ENCODE measurements at places on chromosomes 7 and 10. TPM values are rescaled to one million over a fixed set of nuclear protein-coding genes. Genes with fewer than 3 reads are reported as not detected.

- DNase-seq: no peak
- H3K4me3 ChIP-seq: no peak overlapping the region
- no peaks in the 10 kb centered on the region for H3K36me3 ChIP-seq
- H3K4me1 ChIP-seq: no peaks in the 10 kb centered on the region
Observed at GRCh38 chr10:9824631-9825071, 1193.0 kb upstream of the CELF2 start.

GRCh38 chr10:59945590-59945989, 39.2 kb upstream of the CCDC6 start:
- DNase-seq: no peak
- H3K4me1 ChIP-seq: no peaks in the 10 kb centered on the region
- H3K27ac ChIP-seq: no peak overlapping the region

- H3K4me3 ChIP-seq: no peak overlapping the region
- no peaks in the 10 kb centered on the region for H3K36me3 ChIP-seq
- no peak overlapping the region for H3K27ac ChIP-seq
- DNase-seq: no peak
Observed at GRCh38 chr10:93397020-93397419, 85.1 kb downstream of the MYOF start.

- no peak for DNase-seq
- H3K4me3 ChIP-seq: no peak overlapping the region
- H3K36me3 ChIP-seq: no peaks in the 10 kb centered on the region
- no peaks in the 10 kb centered on the region for H3K4me1 ChIP-seq
Observed at GRCh38 chr10:10967029-10967428, 50.6 kb upstream of the CELF2 start.

DNA sequence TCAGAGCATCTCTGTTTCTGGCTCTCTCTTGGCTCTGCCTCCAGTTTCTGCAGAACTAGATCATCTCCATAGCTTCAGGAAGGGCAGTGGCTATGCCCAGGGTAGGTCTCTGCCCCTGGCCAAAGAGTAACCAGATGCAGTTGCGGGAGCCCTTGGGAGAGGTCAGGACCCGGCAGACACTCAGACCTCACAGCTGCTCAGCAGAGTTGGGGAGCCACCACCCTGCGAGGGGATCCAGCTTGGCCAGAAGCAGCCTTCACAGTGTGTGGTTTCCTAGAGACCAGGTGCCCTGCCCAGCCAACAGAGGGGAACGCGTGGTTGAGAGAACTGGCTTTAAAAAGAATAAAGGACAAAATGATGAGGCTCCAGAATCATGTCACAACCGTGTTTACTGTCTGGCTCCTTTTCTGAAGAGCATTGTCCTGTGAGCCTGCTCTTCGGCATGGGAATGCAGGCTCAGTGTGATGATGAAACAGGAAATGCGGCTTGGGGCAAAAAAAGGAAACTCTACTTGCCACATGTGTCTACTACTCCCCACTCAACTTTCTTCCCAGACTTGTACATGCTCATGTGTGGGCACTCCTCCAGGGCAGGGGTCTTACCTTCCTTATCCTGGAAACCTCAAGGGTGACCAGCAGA, 243.1 kb downstream of the INHBA start:
- no peak overlapping the region for H3K4me3 ChIP-seq
- DNase-seq: no peak
- no peaks in the 10 kb centered on the region for H3K4me1 ChIP-seq
- H3K27ac ChIP-seq: no peak overlapping the region
- H3K27me3 ChIP-seq: no peaks in the 10 kb centered on the region

- no peaks in the 10 kb centered on the region for H3K4me1 ChIP-seq
- H3K27ac ChIP-seq: no peak overlapping the region
- H3K27me3 ChIP-seq: no peaks in the 10 kb centered on the region
- no peak overlapping the region for H3K4me3 ChIP-seq
- H3K36me3 ChIP-seq: no peaks in the 10 kb centered on the region
Observed at GRCh38 chr7:97280950-97281349, 163.5 kb downstream of the SDHAF3 start.

- no peaks in the 10 kb centered on the region for H3K36me3 ChIP-seq
- H3K27me3 ChIP-seq: no peaks in the 10 kb centered on the region
Observed at GRCh38 chr7:111006691-111007090, 84.2 kb upstream of the LRRN3 start.

DNA sequence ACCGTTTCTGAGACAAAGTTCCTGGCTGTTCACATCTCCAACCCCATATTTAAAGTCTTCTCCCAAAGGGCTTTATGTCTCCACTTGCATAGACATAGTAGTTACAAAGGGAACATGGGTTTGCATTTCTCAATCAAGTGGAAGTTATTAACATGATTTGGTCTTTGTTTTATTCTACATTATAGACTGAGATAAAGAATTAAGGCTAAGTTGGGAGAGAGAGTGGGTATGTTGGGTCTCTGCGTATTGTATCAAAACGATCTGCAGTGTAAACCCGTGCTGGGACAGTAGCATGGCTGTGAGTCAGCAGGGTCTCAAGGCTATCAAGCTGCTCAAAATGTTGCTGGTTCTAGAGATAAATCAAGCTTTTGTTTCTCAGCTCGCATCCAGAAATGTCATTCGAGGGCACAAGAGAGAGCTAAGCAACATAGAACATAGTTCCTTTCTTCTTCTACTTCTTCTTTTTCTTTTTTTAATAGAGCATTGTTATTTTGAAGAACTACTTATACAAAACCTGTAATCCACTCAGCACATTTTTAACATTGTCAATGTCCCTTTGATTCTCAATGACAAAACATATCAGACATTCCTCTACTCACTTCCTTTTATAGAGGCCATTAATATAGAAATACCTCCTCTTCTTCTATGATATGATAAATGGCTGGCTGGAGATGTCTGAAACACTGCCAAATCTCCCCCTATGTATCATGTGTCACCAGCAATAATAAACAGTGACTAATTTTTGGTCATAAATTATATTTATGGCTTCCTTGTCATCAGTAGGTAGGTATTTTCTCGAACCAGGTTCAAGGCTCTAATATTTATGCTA, 34.5 kb upstream of the RHOBTB1 start:
- H3K36me3 ChIP-seq: no peaks in the 10 kb centered on the region
- no peaks in the 10 kb centered on the region for H3K4me1 ChIP-seq
- no peak for DNase-seq
- H3K27ac ChIP-seq: no peak overlapping the region

- peaks cover 41% of the 10 kb centered on the region for H3K36me3 ChIP-seq
- peak overlapping the region; percentile 25 for H3K27ac ChIP-seq
- H3K27me3 ChIP-seq: no peaks in the 10 kb centered on the region
- peak overlapping the region; percentile 68 for H3K4me3 ChIP-seq
- peaks cover 41% of the 10 kb centered on the region for H3K4me1 ChIP-seq
Observed at GRCh38 chr10:70600512-70601395, 1.8 kb downstream of the PRF1 start.

- no peak overlapping the region for H3K4me3 ChIP-seq
- H3K36me3 ChIP-seq: peaks cover 92% of the 10 kb centered on the region
- DNase-seq: no peak
- H3K27me3 ChIP-seq: no peaks in the 10 kb centered on the region
- no peak overlapping the region for H3K27ac ChIP-seq
Observed at GRCh38 chr7:103317009-103317408, 19.8 kb downstream of the PMPCB start.

- no peaks in the 10 kb centered on the region for H3K36me3 ChIP-seq
- H3K27me3 ChIP-seq: no peaks in the 10 kb centered on the region
- peak overlapping the region; percentile 58 for H3K4me3 ChIP-seq
- DNase-seq: no peak
- H3K27ac ChIP-seq: no peak overlapping the region
Observed at GRCh38 chr7:92631067-92631849, 41.1 kb upstream of the FAM133B start.

GRCh38 chr7:122887848-122888247, 1.6 kb upstream of the CADPS2 start:
- no peak overlapping the region for H3K4me3 ChIP-seq
- H3K27ac ChIP-seq: no peak overlapping the region
- H3K27me3 ChIP-seq: peaks cover 16% of the 10 kb centered on the region
- peaks cover 6% of the 10 kb centered on the region for H3K4me1 ChIP-seq
- no peaks in the 10 kb centered on the region for H3K36me3 ChIP-seq

DNA sequence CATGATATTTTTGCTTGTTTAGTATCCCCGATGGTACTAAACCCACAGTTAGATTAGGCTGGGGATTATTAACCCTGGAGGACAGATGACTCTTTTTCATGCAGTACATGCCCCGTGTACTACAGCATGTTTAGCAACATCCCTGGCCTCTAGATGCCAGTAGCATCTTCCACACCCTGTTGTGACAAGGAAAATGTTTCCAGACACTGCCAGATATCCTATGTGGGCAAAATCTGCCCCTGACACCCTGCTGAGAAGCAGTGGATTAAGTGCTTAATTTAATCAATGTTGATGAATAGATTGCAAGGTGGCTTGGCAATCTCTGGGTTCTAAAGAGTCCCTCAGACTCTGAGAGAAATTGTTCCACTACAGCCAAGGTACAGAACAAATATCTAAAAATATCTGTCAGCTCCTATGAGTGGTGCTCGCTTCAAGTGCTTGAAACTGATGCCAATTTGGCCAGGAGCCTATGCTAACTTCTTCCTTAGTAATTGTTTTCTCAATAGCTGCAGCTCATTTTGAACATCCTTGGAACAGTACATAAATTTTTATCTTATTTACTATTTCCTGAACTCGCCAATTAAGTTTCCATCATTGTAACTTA, 247.0 kb downstream of the SORCS1 start:
- no peak overlapping the region for H3K4me3 ChIP-seq
- no peaks in the 10 kb centered on the region for H3K36me3 ChIP-seq
- H3K27ac ChIP-seq: no peak overlapping the region
- no peaks in the 10 kb centered on the region for H3K4me1 ChIP-seq
- DNase-seq: no peak

DNA sequence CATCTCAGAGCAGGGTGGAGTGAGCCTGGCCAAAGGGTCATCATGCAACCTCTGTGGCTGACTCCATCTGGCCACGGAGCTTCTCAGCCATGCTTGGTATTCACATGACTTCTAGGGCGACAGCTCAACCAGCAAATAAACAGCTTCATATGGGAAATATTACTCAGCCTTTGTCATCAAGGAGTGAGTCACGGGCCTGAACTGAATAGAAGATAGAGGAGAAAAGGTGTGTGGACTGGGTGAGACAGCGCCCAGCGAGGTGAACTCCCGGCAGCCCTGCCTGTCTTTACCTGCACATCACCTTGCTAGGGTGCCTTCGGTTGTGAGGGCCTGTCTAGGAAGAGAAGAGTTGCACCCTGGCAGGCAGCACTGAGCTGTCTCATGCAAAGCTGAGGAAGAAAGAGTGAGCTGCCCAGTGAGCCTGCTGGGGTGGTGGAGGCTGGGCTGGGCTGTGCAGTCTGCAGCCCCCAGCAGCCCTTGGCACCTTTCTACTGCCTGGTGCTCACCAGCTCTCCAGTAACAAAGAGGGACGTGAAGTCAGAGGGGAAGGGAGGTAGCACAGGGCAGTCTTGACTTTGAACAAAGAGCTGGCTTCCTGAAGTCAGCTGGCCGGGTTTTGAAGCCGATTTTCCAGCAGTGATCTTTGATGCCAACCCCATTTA, 114.2 kb downstream of the EGFR start:
- H3K27ac ChIP-seq: no peak overlapping the region
- no peaks in the 10 kb centered on the region for H3K27me3 ChIP-seq
- DNase-seq: no peak
- no peak overlapping the region for H3K4me3 ChIP-seq
- H3K36me3 ChIP-seq: no peaks in the 10 kb centered on the region
- H3K4me1 ChIP-seq: no peaks in the 10 kb centered on the region

GRCh38 chr7:142379201-142379885, 121.5 kb upstream of the PRSS58 start:
- H3K4me1 ChIP-seq: peaks cover 2% of the 10 kb centered on the region
- no peaks in the 10 kb centered on the region for H3K36me3 ChIP-seq
- no peak overlapping the region for H3K27ac ChIP-seq
- no peak for DNase-seq
- no peak overlapping the region for H3K4me3 ChIP-seq

DNA sequence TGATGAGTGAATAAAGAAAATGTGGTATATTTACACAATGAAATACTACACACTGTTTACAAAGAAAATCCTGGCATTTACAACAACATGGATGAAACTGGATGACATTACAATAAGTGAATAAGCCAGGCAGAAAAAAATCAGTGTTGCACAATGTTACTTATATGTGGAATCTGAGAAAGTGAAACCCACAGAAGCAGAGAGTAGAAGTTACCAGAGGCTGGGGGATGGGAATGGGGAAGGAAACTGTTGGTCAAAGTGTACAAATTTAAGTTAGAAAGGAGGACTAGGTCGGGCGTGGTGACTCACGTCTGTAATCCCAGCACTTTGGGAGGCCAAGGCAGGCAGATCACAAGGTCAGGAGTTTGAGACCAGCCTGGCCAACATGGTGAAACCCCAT, 538.5 kb upstream of the MKI67 start:
- H3K27me3 ChIP-seq: no peaks in the 10 kb centered on the region
- H3K27ac ChIP-seq: no peak overlapping the region
- no peaks in the 10 kb centered on the region for H3K36me3 ChIP-seq
- DNase-seq: no peak
- H3K4me1 ChIP-seq: no peaks in the 10 kb centered on the region

GRCh38 chr7:43303740-43304241, 191.3 kb downstream of the HECW1 start:
- no peaks in the 10 kb centered on the region for H3K36me3 ChIP-seq
- no peak overlapping the region for H3K27ac ChIP-seq
- H3K4me3 ChIP-seq: no peak overlapping the region
- H3K27me3 ChIP-seq: no peaks in the 10 kb centered on the region
- peaks cover 7% of the 10 kb centered on the region for H3K4me1 ChIP-seq

DNA sequence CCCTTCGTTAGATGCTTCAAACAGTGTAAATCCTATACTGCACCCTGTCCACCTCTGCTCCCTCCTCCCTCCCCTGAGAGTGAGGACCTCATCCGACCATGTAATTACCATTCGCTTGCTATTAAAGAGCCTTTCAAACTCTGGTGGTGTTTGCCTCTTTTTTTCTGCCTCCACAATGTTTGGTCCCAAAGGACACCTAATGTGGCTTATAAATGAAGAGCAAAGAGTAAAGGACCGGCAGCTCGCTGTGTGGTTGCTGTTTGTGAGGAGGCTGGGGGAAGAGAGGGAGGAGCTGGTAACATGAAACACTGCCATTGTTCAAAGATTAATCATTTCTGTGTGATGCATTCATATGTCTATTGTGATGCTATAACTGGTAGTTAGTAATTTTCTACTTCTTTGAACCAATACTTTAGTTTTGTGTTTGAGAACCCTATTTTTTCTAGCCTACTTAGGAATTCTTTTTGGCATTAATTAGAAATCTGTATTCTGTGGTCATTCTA, 27.9 kb downstream of the MTURN start:
- H3K4me3 ChIP-seq: peak overlapping the region; percentile 67
- no peaks in the 10 kb centered on the region for H3K27me3 ChIP-seq
- no peak for DNase-seq
- H3K27ac ChIP-seq: peak overlapping the region; percentile 27
- H3K36me3 ChIP-seq: no peaks in the 10 kb centered on the region

GRCh38 chr7:117163101-117163500, 159.8 kb downstream of the WNT2 start:
- H3K4me3 ChIP-seq: no peak overlapping the region
- no peaks in the 10 kb centered on the region for H3K4me1 ChIP-seq
- no peaks in the 10 kb centered on the region for H3K36me3 ChIP-seq

GRCh38 chr7:36506820-36507219, 117.2 kb downstream of the ANLN start:
- H3K36me3 ChIP-seq: no peaks in the 10 kb centered on the region
- H3K4me1 ChIP-seq: no peaks in the 10 kb centered on the region
- no peak overlapping the region for H3K4me3 ChIP-seq
- no peak for DNase-seq
- no peak overlapping the region for H3K27ac ChIP-seq

Gene GDI2
- total RNA-seq: 114 TPM

Gene PTF1A
- total RNA-seq: not detected

Gene TMEM196
- not detected for total RNA-seq

Gene PVRIG
- total RNA-seq: 46.3 TPM

Gene KIF5B
- 69.0 TPM for total RNA-seq

Gene GTF2I
- total RNA-seq: 125 TPM

Gene SPDYE5
- not detected for total RNA-seq

Gene UNC5B
- total RNA-seq: 0.07 TPM

Gene NAT16
- total RNA-seq: not detected

Gene TCERG1L
- not detected for total RNA-seq

Gene ZNF735
- not detected for total RNA-seq

Gene INMT
- total RNA-seq: not detected

Gene HEPACAM2
- total RNA-seq: not detected

All from CD4-positive, CD25-positive, alpha-beta regulatory T cell (primary cell).